Activated CD4-positive, alpha-beta T cell treated with anti-CD3 and anti-CD28 coated beads, Interleukin-2, amount 50 U/mL, for 16 hours (primary cell): ENCODE measurements at places on chromosomes 5 and 9.
A peak's percentile ranks its signal among the peaks of the same experiment; 100 is the strongest.

DNA sequence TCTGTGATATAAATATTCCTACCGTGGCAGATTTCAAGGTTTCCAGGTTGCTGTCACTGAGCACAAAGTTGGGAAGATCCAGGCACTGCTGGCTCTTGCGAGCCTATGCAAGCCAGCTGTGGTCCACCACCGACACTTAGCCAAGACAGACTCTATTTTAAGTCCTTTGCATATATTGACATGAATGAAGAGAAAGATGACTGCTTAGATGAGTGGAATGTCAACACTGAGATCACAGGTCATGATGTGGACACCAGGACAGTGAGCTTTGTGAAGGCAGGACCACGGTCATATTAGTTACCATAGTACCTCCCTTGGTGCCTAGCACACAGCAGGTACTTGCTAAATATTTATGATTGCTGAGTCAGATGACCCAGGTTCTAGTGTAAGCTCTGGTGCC, 217.0 kb downstream of the PAPPA start:
- no peak for DNase-seq

GRCh38 chr5:168961681-168962080, 339.3 kb downstream of the SLIT3 start:
- no peak for DNase-seq

GRCh38 chr5:111968459-111968858, 211.5 kb upstream of the NREP start:
- no peak for DNase-seq

DNA sequence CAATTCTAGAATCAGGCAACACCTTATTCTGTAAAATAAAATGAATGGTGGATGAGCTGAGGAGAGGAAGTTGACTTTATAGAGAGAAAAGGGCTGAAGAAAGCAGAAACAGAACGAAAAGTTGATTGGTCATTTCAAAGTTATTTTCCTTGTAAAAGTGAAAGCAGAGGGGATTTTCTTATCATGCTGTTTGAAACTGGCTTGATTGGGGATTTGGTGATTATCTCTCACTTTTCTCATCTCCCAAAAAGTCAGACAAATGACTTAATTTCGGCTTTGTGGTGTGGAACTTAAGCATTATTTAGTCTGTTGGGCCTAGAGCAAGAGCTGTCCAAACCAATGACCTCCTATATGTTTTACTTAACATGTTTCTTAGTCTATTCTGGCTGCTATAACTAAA, 60.5 kb upstream of the ITGA2 start:
- DNase-seq = no peak

DNA sequence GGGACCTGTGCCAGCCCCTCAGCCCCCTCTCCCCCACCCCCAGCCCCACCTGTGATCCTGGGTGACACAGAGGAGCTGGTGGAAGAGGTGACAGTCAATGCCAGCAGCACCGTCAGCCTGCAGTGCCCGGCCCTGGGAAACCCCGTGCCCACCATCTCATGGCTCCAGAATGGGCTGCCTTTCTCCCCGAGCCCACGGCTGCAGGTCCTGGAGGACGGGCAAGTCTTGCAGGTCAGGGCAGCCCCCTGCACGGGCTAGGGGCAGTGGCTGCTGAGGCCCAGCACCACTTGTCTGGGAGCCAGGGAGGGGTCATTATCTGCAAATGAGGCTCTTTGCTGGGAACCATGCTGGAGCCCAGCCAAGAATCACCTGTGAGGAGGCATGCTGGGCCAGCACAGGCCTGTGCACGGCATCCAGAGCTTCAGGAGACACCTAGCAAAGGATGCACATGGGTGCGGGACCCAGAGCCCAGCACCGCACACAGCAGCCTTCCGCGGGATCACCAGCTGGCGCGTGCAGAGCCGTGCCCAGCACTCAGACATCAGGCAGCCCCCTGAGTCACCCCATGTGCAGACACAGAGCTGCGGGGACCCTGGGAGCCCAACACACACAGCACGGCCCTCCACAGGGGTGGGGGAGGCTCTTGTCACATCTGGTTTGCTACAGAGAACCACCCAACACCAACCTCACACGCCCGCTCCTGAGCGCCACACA, 62.0 kb upstream of the ASS1 start:
- DNase-seq = no peak

DNA sequence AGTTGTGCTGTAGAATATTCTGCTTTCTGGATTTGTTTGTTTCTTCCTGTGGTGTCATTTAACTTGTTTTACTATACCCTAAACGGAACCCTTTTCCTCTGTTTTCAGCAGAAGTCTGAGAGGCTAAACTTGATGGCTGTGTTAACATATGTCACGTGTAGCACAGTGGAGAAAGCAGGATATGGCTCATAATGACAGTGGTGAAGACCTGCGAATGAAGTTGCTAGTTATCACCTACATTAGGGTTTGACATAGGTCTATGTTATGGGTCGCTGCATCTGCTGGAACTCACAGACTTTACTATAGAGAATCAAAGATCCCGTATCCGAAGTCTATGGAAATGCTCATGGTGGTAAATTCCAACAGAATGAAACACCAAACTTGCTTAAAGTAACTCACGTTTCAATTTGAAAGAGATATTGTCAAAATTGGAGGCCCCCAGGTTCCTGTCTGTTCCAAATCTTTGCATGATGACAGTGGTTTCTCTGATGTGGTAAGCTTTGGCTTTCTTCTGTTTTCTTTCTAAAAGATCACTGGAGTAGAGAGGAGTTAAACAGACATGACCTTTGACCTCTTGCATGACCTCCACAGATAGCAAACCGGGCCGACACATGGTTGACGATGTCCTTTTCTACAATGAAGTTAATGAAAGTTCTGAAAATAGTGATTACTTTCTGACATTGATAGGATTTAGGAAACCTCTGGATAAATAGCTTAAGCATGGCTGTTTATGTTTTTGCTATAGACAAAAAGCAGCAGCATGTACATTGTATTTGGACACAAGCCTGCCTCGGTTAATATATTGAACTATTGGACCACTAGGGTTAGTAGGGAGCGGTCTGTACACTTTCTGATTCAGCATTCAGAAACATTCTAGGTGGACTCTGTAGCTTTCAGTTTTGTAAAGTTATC, 3.1 kb upstream of the CATSPER3 start:
- peak; percentile 48 for DNase-seq

GRCh38 chr5:175082866-175083590, 358.6 kb downstream of the MSX2 start:
- no peak for DNase-seq

DNA sequence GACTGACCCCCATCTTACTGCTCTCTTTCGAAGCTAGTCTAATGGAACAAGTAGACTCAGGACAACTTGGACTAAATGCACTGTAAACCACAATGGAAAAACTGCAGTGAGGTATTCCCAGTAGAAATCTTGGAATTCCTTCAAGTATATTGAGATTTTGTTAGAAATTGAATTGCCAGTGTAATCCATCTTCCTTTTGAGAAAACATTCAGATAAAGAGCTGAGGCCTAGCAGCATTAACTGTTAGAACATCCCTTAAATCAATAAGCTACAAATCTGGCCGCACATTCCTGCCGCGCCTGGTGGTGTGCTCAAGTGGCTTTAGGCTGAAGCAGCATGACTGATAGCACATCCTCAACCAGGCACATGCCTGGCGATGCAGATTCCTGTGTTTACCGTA, 29.3 kb downstream of the PPIC start:
- DNase-seq = no peak

DNA sequence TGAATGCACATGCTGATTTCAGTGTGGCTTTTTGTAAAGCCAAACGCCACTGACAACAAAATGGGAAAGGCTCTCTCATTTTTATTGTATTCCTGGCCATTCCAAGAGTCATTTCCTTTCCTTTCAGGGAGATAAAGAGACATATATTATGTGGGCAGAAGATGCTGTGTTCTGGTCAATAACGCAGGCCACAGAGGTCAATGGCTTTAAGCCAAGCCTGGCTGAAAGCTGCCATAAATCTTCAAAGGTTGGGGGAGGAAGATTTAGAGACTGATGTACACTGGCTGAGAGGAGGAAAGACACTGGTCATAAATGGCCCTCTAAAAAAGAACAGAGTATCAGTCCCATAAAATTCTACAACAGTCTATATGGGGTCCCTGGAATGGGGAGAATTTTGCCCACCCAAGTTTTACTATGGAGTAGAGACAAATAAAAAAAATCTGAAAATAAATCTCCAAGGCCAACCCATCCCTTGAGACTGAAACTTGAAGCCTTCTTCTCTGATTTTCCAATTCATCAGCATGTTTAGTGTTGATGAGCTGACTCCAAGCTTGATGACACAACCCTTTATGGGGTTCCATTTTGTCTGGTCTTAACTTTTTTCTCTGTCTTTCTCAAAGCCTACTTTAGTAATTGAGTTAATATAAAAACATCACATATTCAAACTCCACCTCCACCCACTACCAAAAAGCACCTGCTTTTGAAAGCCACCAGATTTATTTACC, 152.1 kb upstream of the SLC24A2 start:
- DNase-seq = no peak

GRCh38 chr5:177162379-177162778, 28.8 kb downstream of the NSD1 start:
- DNase-seq = no peak

DNA sequence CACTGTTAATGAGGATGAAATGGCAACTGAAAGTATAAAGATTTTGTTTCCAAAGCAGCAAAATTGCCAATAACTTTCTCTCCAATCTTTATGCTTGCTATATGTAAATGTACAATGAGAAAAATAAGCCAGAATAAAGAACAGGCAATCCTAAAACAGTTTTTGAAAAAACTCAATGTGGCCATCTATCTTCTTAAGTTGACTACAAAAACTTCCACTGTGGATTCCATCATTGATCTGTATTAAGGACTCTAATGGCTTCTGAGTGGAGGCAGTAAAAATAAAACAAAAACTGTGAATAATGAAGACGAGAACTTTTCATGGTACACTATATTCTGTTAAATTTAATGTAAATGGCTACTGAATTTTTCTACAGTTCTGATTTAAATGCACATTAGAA, 382.9 kb downstream of the TMEM232 start:
- DNase-seq = no peak

GRCh38 chr9:76859860-76860259, 46.1 kb downstream of the PRUNE2 start:
- no peak for DNase-seq

- DNase-seq = no peak
These were observed 15.1 kb downstream of the DMAC1 start for GRCh38 chr9:7784472-7784871.

DNA sequence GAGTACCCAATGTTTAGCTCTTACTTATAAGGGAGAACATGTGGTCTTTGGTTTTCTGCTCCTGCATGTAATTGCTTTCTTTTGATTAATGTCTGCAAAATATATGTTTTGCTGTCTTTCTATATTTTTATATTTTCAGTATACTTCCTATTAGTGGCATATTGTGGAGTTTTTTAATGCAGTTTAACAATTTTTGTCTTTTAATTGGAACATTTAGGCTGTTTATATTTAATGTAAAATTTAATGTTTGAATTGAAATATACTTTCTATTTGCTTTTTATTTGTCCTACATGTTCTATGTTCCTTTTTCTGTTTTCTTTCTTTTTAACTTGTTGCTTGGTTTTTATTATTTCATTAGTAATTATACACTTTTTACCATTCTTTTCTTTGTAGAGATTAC, 4.9 kb downstream of the ECM2 start:
- DNase-seq = no peak

- no peak for DNase-seq
These were observed 57.3 kb downstream of the ARSB start for GRCh38 chr5:78927657-78928282.

DNA sequence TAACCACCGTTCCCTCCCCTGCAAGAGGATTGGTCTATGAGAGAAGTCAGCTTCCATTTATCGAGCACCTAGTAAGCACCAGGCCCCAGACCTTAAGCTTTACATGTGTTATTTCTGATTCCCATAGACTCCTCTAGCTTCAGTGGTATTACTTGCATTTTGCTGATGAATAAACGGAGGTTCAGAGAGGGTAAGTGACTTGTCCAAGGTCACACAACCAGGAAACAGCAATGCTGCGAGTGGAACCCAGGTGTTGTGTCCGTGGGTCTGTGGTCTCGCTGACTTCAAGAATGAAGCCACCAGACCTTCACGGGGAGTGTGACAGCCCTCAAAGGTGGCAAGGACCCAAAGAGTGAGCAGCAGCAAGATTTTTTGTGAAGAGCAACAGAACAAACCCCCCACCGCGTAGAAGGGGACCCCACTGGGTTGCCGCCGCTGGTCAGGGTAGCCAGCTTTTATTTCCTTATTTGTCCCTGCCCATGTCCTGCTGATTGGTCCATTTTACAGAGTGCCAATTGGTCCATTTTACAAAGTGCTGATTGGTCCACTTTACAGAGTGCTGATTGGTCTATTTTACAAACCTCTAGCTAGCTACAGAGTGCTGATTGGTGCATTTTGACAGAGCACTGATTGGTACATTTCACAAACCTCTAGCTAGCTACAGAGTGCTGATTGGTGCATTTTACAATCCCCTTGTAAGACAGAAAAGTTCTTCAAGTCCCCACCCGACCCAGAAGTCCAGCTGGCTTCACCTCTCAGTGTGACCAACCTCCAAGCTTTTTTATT, 29.1 kb upstream of the KCNIP1 start:
- DNase-seq = no peak

- DNase-seq = no peak
These were observed 131.9 kb downstream of the MRPL36 start for GRCh38 chr5:1667648-1668140.

- DNase-seq = no peak
These were observed 3.9 kb upstream of the ADCY2 start for GRCh38 chr5:7391814-7392692.

DNA sequence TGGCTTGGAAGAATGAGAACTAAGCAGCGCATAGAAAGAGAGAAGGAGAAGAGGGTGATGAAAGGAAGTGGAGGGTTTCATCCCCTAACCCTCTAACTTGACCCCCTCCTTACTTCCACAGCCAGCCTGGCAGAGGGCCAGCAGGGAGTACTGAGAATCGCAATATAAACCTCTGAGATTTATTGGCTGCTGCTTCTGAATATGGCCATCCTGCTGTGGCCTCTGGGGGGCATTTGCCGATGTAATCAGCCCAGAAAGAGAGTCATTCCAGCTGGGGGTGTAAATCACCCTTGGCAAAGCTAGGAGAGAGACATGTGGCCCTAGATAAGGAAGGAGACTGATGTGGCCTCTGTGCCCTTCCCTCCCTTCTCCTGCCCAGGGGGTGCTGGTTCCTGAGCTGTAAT, 960 bp upstream of the GFRA3 start:
- no peak for DNase-seq

DNA sequence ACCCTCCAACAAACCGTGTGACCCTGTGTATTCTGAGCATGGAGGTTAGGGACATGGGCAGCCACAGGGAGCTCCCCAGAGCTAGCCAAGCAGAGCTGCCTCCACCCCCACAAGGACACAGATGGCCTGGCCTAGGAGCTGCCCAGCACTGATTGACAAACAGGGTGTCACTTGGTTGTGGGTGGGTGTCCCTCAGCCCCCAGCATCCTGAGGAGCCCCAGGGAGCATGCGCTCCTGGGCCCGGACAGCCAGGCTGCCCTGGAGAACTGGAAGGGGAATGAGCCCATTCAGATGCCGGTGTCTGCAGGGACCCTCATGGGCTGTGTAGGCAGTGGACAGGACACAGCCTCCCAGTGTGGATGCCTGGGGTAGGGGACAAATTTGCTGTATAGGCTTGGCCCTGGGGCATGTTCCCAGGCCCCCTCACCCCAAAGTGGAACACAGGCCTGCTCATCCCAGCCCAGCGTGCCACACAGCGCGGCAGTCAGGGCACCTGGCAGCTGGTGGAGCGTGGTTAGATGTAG, 124.8 kb upstream of the LMX1B start:
- DNase-seq = no peak
